NB4 (cell line): ENCODE measurements at places on chromosomes 11 and 22.

DNA sequence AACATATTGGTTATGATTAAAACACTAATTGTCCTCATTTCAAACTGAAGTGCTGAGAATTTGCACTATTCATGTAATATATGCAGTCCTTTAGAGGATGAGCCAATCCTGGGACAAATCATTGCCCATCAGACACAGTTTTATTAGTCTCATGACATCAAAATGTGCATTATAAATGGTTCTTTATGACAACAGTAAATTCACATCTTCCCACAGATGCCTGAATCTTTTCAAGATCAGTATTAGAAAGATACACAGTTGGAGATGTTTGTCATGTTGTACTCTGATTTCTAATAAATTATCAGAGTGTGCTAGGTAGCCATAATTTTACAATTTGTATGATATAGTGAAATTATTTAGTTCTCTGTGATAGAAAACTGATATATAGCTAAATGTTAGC, 813.5 kb downstream of the FAM181B start:
- DNase-seq: no peak

- peak; percentile 84 for DNase-seq
Measured at GRCh38 chr11:18588297-18589252, at the start of gene UEVLD. Gene UEVLD, minus strand, starts transcription at chr11:18588734. Its CDS starts 80 bp downstream, at chr11:18588654.

- no peak for DNase-seq
Measured at GRCh38 chr11:108881131-108881530, 216.3 kb downstream of the DDX10 start.

DNA sequence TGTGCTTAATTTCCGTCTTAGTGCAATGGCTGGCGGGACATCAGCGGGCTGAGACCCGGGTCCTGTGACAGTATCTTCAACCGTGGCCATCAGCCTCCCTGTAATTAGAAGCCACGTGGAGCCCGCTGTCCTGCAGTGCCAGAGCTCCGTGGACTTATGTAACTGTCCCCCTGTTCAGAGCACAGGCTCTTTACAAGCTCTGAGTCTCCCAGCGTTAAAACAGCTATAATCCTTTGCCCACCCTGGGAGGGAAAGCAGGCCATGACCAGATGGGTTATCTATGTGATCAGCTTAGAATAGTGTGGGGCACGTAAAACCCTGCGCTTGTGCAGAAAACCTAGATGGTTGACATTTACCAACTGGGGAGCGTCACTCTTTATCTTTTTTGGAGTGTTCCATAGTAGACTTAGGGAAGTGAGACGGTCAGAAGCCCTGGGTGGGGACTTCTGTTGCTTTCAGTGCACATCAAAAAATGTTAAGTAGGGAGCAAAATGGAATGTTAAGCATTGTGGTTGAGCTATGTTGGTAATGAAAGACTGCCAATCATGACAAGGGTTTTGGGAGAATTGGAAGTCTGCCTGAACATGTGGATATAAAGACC, 103.5 kb upstream of the CADM1 start:
- no peak for DNase-seq

- DNase-seq: no peak
Measured at GRCh38 chr11:28470180-28470579, 362.0 kb downstream of the METTL15 start.

GRCh38 chr22:26416670-26417276, 12.3 kb upstream of the ASPHD2 start:
- no peak for DNase-seq

GRCh38 chr11:488992-489391, 18.1 kb downstream of the RNH1 start:
- no peak for DNase-seq

GRCh38 chr11:62577046-62577714, 3.5 kb upstream of the EEF1G start:
- no peak for DNase-seq

DNA sequence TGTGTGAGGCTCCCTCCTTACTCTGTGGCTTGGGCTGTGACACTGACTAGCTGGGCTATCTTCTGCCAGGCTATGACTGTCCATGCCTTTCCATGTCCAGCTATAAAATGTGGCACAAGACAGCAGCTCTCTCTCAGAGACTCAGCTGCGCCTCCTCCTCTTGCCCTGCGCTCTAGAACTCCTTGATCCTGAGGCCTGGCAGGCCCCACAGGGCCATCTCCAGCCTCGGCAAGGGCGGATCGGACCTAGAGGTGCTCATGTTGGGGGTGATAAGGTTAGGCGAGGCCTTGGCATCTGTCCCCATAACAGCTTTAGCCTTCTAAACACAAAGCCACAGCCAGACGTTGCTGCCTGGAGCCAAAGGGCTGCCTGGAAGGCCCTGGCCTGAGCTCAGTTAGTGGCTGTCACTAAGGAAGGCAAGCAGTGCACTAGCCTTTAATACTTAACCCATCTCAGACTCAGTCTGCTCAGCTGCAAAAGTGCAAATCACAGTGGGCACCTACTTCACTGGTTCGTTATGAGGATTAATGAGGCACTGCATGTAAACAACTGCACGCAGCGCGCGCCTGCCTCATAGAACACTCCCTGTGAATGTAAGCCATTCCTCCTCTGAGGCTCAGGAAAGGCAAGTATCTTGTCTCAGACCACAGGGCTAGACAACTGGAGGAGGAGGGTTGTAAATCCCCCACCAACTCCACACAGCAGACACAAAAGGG, 1.2 kb downstream of the GUCD1 start:
- peak; percentile 22 for DNase-seq

- DNase-seq: peak; percentile 7
Measured at GRCh38 chr11:130817330-130817944, 98.8 kb downstream of the SNX19 start.

DNA sequence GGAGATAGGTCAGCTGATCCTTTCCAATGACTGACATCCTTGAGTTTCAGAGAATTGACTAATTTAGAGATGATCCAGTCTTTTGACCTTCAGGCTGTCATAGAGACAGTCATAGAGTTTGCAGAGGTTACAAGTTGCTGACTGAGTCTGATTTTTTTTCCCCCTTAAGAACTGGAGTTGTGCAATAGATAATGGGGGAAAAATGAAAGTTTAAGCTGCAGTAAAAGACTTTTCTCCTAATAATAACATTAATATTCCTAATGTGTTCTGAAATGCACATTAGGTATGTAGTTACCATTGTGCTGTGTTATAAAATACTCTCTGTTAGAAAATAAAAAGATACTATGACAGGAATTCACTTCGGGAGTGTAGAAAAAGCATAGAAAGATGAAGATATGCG, 876.9 kb upstream of the RAG2 start:
- no peak for DNase-seq

DNA sequence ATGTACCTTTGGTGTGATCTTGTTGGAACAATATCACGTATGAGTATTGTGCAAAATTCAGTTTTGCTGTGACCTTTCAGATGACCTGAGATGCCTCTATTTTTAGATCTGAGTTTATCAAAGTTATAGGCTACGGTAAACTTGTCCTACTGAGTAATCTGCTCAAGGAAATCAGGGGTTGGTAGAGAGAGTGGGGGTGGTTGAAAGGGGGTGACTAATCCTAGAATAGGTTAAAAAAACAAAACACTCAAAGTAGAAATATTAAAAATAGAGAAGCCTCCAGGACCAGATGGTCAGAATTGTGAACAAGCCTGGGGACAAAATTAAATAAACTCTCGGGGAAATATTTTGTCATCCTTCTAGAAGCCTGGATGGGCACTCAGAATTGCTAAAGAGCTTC, 59.9 kb upstream of the C11orf87 start:
- DNase-seq: no peak

DNA sequence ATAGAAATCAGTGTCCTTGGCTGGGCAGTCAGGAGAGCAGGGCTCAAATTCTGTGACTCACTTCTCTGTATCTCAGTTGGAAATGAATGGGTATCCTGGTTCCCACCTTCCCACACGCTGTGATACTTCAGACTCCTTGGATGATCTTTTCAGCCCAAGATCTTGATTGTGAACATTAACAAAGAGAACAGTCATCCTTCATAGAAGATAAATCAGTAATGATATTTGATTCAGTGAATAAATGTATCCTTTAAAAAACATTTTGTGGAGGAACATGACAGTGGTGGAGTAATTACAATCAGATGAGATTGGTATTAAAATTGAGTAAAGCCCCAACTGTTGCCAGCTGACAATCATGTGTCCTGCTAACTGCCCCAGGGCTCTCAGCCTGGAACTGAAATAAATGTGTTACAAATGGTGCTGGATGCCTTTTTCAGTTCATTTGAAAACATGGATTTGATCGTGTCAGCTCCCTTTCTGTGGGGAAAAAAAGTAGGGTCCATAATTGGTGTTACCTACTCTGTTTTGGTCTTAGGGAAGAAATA, 72.9 kb upstream of the OR5AN1 start:
- no peak for DNase-seq

DNA sequence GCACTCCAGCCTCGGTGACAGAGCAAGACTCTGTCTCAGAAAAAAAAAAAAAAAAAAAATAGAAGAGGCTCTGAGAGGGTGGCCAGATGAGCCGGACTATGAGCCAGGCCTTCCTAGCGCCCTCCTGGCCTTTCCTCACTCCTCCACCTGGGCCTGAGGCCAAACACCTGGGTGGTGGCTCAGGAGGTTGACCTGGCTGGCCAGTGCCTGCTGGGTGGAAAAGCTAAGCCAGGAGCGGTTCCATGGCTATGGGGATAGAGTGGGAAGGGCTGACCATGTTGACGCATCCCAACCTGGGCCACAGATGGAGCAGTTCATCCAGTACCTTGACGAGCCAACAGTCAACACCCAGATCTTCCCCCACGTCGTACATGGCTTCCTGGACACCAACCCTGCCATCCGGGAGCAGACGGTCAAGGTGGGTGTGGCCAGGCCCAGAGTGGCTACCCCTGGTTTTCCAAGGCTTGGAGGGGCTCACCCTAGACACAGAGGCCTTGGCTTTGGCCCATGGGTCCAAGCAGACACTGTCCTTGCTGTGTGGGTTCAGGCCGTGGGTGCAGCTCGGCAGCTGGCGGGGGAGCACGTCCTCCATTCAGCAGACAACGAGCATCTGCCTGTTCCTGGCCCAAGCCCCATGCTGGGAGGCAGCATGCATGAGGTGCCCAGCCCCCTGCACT, 7.6 kb downstream of the SCYL1 start:
- no peak for DNase-seq

- DNase-seq: no peak
Measured at GRCh38 chr22:32701034-32701433, 100.5 kb upstream of the TIMP3 start.

DNA sequence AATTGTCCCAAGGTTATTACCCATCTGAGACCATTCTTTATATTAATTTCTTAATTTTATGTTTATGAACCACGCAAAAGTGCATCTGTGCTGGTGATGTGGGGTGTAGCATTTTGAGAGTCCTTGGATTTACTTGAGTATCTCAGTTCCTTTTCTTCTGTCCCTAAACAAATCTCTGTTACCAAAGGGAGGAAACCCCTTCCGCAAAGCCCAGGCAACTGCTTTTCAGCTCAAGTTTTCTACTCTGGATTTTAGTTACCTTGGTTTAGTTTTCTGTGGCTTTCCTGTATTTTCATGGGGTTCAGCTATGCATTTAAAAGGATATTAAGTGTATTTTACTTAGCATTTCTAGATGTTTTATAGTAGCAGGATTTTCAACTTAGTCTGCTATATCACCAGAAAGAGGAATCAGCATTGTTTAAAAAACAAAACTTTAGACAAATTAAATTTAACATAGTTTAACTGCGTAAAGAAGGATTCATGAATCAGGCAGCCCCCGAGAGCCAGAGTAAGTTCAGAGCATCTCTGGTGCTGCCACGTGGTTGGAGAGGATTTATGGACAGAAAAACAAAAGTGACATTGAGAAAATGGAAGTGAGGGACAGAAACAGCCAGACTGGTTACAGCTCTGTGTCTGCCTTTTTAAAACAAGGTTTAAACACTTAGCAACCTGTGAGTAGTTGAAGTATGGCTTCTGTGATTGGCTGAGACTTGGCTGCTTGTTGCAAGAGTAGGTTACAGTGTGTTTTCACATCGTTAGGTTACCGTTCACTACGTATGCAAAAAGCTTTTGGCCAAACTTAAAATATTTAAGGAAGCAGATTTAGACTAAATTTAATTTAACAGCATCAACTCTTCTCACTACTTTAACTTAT, 9.6 kb downstream of the ADM start:
- peak; percentile 68 for DNase-seq

GRCh38 chr11:102268083-102268984, 49.0 kb upstream of the BIRC3 start:
- no peak for DNase-seq

DNA sequence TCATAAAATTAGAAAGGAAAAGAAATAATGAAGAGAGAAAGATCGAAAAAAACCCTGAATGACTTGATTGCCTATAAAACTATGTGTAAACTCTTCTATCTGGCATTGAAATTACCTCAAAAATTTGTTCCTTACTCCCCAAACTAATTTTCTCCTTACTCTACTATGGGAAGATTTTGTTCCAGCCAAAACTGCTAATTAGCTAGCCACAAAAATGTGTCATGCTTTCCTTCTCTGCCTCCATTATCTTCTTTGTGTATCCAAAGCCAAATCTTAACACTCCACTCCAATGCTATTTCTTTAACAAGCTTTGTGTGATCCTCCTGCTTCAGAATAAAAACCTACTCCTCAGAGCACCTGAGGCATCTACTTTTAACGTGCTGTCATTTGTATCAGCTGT, 831.2 kb downstream of the METTL15 start:
- no peak for DNase-seq

DNA sequence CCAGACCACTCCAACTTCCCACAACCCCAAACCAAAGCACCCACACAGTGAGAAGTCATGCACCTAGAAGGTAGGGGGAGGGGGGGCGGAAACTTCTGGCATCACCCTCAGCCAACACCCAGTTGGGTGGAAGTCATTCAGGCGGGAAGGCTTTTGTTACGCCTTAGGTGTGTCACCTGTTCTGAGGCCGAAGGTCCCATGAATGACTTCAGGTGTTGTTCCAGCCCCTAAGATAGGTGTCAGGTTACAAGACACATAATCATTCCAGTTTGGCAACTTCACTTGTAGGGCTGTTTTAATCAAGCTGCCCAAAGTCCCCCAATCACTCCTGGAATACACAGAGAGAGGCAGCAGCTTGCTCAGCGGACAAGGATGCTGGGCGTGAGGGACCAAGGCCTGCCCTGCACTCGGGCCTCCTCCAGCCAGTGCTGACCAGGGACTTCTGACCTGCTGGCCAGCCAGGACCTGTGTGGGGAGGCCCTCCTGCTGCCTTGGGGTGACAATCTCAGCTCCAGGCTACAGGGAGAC, at the start of gene TMPRSS4:
Gene TMPRSS4 (plus strand): TSS at position 325 of the 528 bp plus-strand sequence. CDS start 225 bp downstream, outside the sequence.
- no peak for DNase-seq

DNA sequence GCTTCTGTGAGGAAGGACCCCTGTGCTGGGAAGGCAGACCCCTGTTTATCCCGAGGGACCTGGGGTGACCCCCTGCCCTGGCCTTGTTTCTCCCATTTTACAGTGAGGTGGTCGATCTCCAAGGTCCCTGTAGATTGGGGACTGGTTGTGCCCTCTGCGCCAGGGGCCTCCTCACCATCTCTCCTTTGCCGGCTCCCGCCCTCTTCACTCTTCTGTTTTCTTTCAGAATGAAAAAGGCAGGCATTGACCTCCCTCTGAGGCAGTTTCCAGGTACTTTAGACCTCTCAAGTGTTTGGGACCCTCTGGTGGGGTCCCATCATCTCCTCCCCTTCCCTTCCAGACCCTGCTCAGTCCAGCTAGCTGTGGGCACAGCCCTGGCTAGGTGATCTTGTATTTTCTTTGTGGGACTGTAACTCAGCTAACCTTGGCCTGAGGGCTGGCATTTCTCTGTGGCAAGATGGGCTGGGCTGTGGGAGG, 1.5 kb downstream of the SERPINH1 start:
- DNase-seq: no peak
